ENCODE measurements at places on chromosomes 16 and 17.

GRCh38 chr17:58529275-58529674, 14.8 kb upstream of the MTMR4 start:
- DNase-seq = no peak

GRCh38 chr16:86221085-86221484, 289.2 kb upstream of the FOXF1 start:
- no peak for DNase-seq

DNA sequence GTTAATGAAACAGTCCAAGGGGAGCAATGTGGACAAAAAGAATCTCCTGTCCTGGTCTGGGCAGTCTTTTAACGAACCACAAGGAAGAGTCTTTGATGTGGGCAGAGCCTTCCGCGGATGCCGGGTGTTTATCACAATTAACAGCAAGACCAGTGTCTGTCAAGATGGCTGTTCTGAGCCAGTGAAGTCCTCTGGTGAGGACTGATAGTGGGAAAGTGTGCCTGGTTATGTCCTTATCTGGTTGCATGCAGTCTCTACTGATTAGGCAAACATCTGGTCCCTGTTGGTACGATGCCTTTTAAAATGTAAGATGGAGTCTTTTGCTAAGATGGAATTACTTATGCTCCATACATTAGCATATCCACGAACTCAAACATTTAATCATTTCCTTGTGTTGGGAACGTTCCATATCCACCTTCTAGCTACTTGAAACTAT, 88.5 kb downstream of the ZNF18 start:
- no peak for DNase-seq

DNA sequence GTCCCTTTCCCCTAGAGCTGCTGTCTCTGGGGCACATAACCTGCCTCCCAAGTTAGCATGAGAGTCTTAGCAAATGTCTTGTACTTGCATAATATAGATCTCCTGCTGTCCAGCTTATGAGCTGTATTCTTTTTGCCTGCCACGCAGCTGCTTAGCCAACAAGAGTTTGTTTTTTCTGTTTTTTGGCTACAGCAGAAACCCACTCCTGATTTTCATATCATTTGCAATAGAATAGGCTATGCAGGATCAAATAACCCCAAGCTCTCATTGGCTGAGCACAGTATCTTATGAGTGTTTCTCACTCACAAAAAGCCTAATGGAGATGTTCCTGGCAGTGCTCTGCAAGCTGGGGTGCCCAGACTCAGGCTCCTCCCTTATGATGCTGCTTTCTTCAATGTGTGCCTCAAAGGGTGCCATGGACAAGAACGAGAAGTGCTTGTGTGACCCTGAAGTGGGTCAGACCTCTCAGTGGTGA, 23.1 kb downstream of the B9D1 start:
- DNase-seq = no peak

- DNase-seq = no peak
Observed at GRCh38 chr16:20743591-20743990, 2.0 kb upstream of the THUMPD1 start.

DNA sequence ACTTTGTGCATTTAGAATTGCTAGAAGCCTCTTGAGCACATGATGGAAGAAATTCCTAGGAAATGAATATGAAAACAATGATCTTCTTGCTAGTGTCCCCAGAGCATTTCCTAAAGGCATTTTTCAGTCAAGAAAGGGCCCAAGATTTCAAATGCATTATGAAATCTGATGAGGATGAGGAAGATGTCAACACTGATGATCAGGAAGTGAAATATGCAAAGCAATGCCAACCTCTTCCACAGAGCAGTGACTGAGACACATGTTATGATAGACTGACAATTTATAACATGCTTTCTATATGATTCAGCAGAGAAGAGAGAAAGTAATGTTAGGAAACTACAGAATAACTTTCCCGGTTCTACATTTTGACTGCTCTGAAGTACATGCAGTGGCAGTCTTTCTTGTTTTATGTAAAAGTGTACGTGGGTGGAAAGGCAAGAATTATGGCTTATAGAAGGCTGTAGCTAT, 859.1 kb upstream of the GOT2 start:
- no peak for DNase-seq

DNA sequence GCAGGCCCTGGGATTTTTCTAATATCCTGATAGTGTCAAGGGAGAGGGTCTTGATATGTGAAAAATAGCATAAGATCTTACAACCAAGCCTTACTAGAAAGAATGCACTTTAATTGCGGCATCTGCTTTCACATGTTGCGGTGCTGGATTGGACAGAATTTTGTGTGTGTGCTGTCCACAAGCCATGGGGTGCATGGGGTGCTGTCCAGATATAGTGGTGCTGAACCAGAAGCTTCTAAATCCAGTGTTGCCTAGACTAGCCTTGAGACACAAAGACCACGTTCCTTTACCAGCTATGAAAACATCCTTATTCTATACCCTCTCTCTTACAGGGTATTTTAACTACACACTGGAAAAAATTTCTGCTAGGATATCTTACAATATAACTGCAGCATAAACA, 244.0 kb downstream of the TMEM114 start:
- DNase-seq = no peak

- DNase-seq = no peak
Observed at GRCh38 chr16:53078765-53079485, 24.1 kb downstream of the CHD9 start.

DNA sequence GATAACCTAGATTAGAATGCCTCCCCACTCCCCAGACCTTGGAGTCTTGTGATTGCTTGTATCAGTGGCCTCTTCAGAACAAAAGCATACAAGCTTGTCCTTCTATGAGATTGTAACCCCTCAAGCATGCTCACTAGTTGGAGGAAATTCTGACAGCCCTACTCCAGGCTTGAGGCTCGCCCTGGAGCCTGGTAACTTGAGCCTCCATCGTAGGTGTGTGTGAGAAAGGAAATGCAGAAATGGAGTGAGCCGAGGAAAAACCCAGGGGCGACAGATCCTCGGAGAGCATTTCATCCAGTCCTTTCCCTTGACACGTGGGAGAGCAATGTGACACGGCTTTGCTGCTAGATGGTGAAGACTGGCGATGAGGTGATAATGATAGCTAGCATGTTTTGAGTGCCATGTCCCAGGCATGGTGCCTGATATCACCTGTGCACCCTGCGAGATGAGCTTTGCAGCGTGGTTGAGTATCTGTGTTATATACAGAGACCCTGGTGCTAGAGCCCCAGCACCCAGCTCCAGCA, 31.2 kb downstream of the GNAO1 start:
- DNase-seq = no peak

GRCh38 chr16:68091380-68092261, 6.5 kb downstream of the NFATC3 start:
- DNase-seq = no peak

DNA sequence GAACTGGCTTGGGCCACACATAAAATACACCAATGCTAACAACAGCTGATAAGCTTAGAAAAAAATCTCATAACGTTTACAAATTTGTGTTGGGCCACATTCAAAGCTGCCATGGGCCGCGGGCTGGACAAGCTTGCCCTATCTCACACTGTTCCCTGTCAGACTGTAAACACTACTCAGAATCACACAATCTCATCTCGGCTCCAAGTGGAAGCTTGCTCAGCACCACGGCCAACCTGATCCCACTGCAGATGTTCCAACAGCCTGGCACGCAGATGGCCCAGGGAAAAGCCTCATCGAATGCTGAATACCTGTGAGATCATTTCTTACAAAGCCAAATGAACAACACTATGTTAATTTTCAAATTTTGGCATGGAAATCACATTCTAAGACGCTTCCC, 125.8 kb downstream of the ANKRD11 start:
- DNase-seq = no peak

DNA sequence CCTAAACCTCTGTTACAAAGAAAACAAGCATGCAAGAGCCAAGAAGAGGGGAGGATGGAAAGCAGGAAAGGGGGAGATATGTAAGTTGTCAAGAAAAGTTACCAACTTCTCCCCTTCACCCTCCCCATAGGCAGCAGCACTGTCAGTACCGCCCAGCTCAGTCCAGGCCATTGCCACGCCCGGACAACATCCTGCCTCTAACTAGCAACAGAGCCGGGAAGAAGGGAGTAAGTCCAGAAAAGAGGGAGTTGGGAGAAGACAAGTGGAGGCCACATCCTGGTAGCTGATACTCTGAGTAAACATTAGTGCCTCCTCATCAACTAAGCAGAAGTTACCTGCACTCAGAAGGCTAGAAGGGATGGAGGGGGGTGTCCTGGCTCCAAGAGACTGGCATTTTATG, 113.6 kb downstream of the SMG6 start:
- no peak for DNase-seq

GRCh38 chr17:63429766-63430165, 16.3 kb downstream of the CYB561 start:
- no peak for DNase-seq

- DNase-seq = peak; percentile 60
Observed at GRCh38 chr17:72725433-72726068, 366.9 kb downstream of the SLC39A11 start.

- DNase-seq = no peak
Observed at GRCh38 chr16:84884596-84885341, 65.0 kb downstream of the CRISPLD2 start.

DNA sequence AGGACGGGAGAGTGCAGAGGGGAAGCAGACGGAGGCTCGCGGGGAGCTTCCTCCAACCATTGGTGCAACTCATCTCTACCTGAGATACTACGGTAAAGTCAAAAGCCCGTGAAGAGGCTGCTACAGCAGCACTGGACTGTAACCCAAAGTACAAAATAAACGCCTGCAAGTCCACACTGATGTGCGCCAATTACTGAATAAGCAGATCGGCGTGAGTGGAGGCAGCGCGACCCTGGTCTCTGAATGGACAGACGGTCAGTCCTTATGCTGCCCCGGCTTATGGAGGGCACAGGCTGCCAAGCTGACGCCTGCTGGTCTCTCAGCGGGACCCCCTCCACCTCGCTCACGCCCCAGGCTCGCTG, 58.5 kb downstream of the LMF1 start:
- DNase-seq = no peak

DNA sequence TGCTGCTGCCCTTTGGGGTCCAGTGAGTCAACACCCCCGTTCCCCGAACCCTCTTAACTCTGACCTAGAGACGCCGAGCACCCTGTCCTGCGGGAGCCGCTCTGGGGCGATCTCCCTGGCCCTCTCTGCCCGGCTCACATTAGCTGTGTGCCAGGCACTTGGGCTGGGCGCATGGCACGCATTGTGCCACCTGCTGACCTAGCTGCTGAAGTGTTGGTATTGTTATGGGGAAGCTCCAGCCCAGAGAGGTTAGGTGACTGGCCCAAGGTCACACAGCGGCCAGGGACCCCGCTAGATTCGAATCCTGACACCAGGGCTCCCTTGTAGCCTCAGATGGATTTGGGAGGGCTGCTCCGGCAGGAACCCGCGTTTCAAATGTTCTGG, 1.1 kb downstream of the HSD17B1 start:
- peak; percentile 31 for DNase-seq
